ENCODE measurements at places on chromosomes 11 and 22.

DNA sequence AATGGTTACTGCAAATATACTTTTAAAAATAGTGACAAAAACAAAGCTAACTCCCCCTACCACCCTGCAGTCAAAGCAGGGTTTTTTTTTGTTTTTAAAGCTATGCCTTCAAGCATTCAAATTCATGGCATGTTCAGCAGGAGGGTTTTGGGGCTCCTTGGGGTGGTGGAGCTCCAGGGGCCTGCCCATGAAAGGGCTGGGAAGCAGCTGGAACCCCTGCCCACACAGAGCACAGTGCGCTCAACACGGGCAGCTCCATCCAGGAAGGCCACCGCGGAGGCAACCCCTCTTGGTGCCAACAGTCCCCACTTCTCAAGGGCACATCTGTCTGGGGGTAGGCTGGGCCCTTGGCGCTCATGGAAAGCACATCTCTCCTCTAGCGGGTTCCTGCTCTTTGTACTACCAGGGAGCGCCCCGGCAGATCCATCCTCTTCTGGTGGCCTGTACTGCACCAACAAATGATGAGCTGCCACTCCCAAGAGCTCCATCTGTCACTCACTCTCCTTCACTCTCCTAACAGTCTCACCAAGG lies 16.6 kb upstream of the PHLDA2 start:
- no peak for DNase-seq

DNA sequence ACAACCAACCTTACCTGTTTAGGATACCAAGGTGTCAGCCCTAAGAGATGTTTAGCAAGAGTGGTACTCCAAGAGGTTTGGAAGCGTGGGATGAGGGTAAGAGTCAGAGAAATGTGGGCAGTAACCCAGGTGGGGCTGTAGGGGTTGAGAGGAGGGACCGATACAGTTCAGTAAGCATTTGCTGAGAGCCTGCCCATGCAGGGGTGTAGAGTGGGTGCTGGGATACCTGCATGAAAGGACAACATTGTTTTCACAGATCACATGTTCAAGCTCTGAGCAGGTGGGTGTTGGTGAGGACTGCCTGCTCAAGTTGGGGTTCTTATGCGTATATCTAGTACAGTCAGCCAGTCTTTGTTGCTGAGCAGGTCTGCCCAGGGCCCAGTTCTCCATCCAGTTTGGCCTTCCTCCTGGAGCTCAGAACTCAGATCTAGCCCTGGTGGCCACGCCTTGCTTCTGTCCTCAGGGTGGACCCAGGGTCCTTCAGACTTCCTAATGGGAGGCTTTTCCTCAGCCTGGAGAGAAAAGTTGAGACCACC lies 14.8 kb downstream of the PPFIBP2 start:
- DNase-seq: no peak

DNA sequence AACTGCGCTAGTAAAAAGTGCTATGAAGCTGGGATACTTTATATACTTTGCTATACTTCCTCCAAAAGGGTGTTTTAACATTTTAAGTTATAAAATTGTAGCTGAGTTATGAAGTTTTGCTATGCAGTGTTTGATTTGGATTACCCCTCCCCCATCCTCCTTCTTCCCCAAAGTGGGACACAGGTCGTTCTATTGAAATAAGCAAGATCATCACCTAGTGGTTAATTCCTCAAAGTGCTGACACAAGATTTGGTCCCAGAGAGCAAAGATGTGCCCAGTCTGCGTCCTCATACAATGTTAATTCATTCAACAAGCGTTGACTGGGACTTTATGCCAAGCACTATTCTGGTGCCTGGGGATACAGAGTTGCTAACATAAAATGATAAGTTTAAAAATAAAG lies 78.5 kb downstream of the SPON1 start:
- no peak for DNase-seq

DNA sequence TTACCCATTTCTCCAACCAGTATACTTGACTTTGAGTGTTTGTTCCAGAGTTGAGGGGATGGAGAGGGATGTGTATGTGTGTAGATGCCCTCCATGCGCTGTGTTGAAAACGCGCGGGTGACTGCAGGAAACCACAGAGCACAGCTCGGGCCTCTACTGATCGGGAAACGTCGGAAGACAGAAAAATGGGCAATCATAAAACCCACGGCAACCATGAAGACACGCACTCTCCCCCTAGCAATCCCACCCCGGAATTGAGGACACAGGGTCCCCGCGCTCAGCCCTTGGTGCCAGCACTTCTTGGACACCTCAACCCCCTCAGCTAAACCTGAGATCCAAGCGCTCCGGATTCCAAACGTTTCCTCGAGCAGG lies 251 bp upstream of the UQCC3 start:
- no peak for DNase-seq

- no peak for DNase-seq
Measured at GRCh38 chr22:31282748-31283468, 9.4 kb downstream of the PIK3IP1 start.

DNA sequence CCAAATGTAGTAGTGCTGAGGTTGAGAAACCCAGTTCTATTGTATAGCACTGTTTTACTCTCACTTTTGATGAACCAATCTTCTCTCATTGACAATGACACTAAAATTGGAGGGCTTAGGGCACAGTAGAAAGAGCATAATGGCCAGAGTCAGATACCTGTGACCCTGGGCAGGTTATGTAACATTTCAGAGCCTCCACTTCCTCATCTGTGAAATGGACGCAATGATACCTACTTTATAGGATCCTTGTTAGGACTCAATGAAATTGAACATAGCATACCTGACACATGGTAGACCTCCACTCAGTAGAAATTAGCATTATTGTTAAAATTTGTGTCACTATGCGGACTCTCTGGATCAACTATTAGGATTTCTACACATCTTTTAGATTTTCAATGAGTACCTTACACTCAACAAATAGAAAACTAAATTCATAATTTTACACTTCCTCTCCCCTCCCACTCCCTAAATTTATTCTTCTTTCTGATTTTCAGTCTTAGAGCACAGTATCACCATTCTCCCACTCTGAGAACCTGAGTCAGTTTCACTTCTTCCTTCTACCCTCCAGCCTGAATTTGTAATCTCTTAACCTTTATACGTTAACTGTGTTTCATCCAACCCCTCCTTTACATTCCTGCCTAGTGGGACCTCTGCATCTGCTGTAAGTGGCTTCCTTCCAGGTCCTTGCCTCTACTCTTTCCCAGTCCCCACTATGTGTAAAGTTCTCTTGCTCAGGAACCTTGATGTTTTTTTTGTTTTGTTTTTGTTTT lies 78.3 kb downstream of the MICAL2 start:
- no peak for DNase-seq

- no peak for DNase-seq
Measured at GRCh38 chr11:44564166-44564565, 1.3 kb upstream of the CD82 start.

DNA sequence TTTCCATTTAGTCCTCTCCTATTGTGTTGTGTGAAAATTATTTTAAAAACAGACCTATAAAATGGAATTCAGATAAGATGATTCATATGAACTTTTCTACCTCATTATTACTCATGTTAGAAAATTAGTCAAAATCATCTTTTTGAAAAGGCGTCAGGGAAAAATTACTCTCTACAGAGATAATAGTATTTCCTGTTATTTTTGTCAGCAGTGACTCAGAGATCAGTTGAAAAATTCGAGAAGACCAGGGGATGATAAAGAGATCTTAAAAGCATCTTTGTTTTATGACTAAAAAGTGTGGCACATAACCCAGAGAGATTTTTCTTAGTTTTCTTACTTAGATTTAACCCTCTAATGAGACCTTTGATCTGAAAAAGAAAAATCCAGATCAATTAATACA lies 157.9 kb upstream of the CARD18 start:
- DNase-seq: no peak

GRCh38 chr11:16962146-16962545 lies 52.1 kb downstream of the PLEKHA7 start:
- no peak for DNase-seq

DNA sequence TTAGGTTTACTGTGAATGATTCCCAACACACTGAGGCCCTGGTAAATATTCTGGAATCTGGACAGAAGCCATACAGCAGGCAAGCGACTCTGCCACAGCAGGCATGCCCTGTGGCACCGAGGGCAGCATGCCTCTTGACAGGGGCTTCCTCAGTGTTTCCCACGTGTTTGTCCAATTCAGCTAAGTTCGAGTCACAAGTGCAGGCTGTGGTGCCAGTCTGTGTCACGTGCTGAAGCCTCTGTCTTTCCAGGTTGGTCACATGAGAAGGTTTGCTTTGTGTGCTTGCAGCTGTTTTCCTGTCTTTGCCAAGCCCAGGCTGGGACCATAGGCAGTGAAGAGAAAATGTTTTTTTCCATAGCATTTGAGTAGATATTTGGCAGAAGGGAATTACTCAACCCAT lies 2.4 kb upstream of the PPFIBP2 start:
- DNase-seq: no peak

- no peak for DNase-seq
Measured at GRCh38 chr11:15942936-15943335, 413.4 kb downstream of the SOX6 start.

DNA sequence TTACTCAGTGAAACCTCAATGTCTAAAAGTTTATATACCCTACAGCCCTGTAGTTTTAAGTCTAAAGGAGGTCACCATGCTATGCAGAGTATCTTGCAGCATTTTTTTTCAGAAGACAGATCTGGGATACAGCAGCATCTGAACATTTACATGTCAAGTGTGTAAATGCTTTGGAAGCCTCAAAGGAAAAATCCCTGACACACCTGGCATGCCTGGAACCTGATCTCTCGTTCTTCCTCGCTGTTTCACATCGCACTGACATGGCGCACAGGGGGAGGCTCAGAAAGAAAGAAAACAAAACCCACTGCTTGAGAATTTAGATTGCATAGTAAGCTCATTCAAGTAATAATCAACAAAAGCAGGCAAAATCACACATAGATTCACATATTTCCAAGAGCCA lies 31.0 kb downstream of the PAX6 start:
- DNase-seq: no peak

- no peak for DNase-seq
Measured at GRCh38 chr11:134014511-134014910, 54.4 kb upstream of the JAM3 start.

GRCh38 chr11:120978701-120979100 lies 45.2 kb upstream of the TBCEL start:
- DNase-seq: no peak

- DNase-seq: no peak
Measured at GRCh38 chr11:75090671-75091177, 6.0 kb downstream of the OR2AT4 start.

DNA sequence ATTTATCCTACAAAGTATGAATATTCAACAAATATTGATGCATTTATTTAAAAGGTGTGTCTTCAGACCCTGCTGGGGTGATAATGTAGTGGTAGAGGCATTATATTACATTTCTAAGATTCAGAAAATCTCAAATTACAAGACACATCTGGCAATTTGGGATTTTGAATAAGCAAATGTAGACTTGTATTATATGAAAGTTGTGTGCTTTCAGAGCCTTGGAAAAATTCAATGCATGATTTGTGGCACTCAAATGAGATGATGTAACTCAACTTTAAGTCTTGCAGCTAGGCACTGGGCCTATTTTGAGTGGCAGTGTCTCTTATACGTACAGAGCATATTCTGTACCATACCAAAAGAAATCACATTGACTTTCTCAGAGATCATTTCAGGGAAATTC lies 214.4 kb downstream of the ETS1 start:
- no peak for DNase-seq

- DNase-seq: no peak
Measured at GRCh38 chr11:95451682-95452081, 220.7 kb upstream of the SESN3 start.

DNA sequence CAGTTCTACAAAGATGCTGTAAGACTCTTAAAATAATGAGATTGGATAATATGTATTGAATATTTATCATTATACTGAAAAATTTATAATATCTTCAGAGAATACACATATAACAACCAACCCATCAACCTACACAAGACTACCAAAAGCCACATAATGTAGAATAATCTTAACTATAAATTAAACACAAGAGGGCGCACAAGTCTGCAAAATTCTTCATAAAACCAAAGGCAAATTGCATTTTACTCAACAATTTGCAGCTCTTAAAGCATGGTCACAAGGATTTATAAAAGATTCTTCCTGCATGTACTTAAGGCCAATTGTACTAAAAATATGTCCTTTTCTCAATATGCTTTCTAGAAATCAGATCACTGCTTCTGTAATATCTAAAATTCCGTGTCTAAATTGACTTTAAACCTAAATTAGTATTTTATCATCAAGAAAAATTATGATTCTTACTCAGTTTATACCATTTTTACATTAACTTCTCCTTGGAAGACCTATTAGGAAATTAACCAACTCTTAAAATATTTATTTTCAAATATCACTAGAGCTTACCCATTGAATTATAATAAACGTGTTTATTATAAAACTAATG lies 79.0 kb downstream of the TTC28 start:
- no peak for DNase-seq

DNA sequence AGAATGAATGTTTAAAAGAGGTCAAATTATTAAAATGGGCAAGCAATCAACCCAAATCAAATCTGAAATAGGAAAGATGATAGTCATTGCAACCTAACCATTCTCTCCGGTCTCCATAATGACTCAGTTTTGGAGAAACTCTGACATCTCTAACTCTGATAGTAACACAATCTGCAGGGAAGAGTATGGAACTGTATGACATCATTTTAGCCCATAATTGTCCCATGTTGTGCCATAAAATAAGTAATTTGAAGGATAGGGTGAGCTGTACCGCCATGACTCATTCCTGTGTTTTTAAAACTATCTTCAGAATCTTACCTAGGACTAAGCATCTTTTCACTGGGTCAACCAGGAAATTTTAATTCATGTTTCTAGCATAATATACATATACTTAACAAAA lies 350.8 kb downstream of the DLG2 start:
- no peak for DNase-seq

- no peak for DNase-seq
Measured at GRCh38 chr11:73439002-73439843, 63.0 kb downstream of the RELT start.

- no peak for DNase-seq
Measured at GRCh38 chr22:33969045-33969444, 48.8 kb upstream of the LARGE1 start.

- DNase-seq: no peak
Measured at GRCh38 chr22:48938741-48939140, 888.9 kb downstream of the BRD1 start.

GRCh38 chr11:1870721-1871466 lies 18.0 kb downstream of the LSP1 start:
- no peak for DNase-seq

GRCh38 chr11:66414120-66414934 lies 6.5 kb upstream of the NPAS4 start:
- DNase-seq: no peak
